ENCODE measurements at places on chromosomes 2 and 18.

DNA sequence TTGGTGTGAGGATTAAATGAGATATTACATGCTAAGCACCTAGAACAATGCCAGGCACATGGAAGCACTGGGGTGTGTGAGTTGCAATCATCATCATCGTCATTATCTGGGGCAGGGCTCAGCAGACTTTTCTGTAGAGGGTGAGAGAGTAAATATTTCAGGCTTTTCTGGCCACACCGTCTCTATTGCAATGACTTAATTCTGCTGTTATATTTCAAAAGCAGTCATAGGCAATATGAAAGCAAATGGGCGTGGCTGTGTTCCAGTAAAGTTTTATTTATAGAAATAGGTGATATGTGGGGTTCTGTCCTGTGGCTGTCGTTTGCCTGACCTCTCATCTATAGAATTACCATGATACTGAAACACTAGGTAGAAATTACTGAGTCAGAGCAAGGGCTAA lies 60.6 kb downstream of the IL1R2 start:
- DNase-seq = no peak

DNA sequence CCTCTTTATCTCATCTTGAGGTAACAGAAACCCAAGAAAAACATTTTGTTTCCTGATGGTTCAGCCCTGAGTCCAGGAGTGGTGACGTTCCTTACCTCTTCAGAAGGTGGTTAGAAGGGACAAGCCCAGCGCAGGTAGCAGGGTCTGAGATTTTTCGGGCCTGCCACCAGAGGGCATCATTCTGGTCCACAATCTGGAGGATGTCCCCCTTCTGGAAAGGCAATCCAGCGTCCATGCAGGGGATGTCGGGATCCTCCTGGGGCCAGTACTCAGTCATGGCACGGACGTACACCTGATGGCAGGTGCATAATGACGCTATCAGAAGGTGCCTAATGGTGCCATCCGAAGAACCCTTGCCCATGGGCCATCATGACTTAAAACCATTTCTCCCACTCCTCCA lies 17.7 kb downstream of the MPP4 start:
- peak; percentile 23 for DNase-seq

- no peak for DNase-seq
Measured at GRCh38 chr18:46636040-46636630, 20.9 kb downstream of the LOXHD1 start.

DNA sequence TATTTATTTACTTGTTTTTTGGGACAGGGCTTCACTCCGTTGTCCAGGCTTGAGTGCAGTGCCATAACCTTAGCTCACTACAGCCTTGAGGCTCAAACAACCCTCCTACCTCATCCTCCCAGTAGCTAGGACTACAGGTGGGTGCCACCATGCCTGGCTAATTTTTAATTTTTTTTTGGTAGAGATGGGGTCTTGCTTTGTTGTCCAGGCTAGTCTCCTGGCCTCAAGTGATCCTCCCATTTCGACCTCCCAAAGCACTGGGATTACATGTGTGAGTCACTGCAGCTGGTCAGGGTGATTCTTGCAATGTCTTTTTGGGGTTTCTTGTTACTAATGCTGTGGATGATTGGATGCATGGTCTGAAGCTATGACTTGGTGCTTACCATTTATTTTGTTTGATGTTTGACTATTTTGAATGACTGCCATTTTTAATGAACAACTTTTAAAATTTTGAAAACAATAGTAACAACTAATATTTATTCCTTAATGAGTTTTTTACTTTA lies 6.5 kb downstream of the CERS6 start:
- DNase-seq = no peak

GRCh38 chr2:100106460-100106859 lies 35.9 kb downstream of the AFF3 start:
- no peak for DNase-seq

DNA sequence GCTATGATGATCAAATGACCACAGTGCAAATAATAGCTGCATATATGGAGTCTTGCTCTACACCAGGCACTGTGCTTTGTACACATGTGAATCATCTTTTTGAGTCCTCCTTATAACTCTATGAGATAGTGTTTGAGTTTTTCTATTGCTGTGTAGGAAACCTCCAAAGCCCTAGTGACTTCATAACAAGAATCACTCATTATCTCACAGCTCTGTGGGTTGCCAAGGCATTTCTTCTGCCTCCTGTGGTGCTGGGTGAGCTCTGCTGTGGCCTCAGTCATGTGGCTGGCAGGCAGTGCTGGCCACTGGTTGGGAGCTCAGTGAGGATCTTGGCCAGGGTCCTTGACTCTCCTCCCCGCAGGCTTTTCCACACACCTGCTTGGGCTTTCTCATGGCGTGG lies 153.4 kb downstream of the CAPN13 start:
- no peak for DNase-seq

Data from Kasumi-1 (cell line).